Activated naive CD4-positive, alpha-beta T cell (primary cell): ENCODE measurements at places on chromosomes 16 and 17.

GRCh38 chr17:731644-732066, 741 bp upstream of the TLCD3A start:
- DNase-seq = no peak

DNA sequence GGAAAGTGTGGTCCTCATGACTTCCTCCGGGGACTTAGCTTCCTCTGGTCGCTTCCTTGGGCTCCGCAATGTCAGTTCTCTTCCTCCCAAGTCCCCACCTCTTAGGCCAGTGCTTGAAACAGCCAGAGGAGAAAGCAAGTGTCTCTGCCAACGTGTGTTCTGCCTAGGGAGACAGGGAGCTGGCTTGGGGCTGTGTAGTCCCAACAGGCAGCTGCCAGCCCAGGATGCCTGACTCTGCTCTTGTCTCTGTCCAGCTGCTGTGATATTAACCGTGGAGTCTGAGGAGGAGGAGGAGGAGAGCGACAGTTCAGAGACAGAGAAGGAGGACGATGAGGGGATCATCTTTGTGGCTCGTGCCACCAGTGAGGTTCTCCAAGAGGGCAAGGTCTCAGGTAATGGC, 13.5 kb upstream of the PLEKHG4 start:
- DNase-seq = no peak

- no peak for DNase-seq
These were observed 14.0 kb downstream of the CA5A start for GRCh38 chr16:87922250-87922871.

GRCh38 chr17:40809721-40810421, 10.1 kb upstream of the KRT28 start:
- DNase-seq = no peak

DNA sequence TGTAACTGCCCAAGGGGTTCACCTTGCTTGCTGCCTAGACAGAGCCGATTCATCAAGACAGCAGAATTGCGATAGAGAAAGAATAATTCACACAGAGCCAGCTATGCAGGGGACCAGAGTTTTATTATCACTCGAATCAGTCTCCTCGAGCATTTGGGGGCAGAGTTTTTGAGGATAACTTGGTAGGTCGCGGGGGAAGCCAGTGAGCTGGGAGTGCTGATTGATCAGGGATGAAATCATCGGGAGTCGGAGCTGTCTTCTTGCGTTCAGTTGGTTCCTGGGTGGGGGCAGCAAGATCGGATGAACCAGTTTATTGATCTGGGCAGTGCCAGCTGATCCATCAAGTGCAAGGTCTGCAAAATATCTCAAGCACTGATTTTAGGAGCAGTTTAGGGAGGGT, 9.1 kb downstream of the ITGAM start:
- no peak for DNase-seq

DNA sequence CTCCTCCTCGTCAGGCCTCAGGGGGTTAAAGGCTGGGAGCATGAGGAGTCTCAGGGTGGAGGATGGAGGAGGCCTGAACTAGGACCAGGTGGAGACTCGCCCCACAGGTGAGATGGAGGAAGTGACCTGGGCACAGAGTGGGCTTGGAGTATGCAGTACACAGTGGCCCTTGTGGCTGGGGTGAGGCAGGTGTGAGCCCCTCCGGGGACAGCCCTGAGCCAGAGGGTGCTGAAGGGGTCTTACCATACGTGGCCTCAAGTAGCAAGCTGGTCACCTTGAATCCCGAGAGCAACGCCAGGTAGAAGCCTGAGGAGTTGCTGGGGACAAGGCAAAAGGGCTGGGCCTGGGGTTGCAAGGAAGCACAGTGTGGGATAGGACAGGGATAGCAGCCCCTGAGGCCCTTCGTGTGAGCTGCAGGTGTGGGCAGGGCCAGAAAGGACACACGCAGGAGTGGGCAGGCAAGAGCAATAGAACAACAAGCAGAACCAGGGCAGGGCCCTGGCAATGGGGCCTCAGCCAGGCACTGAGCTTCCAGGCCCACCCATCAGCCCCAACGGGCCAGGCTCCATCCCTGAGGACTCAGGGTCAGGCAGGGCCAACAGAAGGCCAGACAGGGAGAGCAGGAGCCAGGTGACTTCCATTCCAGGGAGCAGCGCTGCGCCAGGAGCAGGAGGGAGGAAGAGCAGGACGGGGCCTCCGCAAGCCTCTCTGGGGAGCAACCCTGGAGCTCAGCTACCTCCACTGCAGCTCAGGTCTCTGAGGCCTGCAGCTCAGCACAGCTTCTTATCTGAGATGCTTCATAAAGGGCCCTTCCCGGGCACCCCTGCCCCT, 64.2 kb upstream of the TNRC6C start:
- no peak for DNase-seq

- DNase-seq = no peak
These were observed 2.2 kb downstream of the HEATR9 start for GRCh38 chr17:35866341-35866950.
